ENCODE measurements at places on chromosomes 1 and 21.
A peak's percentile ranks its signal among the peaks of the same experiment; 100 is the strongest.

DNA sequence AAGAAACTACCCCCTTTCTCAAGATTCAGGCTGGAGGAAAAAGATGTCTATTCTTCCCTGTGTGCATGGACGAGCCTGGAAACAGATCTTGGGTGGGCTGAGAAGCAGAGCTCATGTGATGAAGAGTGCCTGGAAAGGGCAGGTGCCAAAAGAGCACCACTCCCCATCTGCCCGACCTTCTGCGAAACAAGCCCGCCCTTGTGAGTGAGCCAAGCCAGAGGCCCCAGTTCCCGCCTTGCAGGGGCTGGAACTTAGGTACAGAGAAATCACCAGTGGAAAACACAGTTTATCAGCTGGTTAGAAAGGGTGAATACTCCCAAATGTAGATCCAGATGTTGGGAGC is 26.7 kb upstream of the A3GALT2 start:
- peak; percentile 65 for DNase-seq

- DNase-seq: no peak
Observed at GRCh38 chr21:44838039-44838895, 20.4 kb upstream of the SUMO3 start.

GRCh38 chr1:83927701-83928100 is 71.2 kb downstream of the TTLL7 start:
- no peak for DNase-seq

DNA sequence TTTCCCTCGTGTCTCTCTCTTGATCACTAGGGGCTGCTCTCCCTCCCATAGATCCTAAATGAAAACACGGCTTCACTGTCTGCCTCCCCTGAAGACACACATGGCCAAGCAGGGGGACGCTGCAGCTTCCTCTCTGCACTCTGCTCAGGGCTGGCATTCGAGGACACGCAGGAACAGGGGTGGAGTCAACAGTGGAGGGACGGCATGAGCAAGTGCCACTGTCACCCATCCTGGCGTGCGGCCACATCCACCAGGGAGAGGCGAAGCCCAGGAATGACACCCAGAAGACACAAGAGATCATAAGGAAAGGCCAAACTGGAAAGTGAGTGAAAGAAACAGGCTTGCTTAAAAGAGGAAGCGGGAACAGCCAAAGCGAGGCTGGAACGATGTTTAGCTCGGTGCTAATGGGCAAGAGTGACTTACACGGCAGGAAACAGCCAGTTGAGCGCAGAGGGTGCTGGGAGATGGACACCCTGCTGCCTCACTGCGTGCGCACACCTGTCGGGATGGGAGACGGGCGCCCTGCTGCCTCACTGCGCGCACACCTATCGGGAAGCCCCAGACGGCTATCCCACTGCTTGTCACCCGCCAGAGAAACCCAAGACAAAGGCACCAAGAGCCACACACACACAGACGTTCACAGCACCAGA is 13.6 kb upstream of the C1QTNF12 start:
- no peak for DNase-seq

Measured in amniotic epithelial cell (primary cell).